Effector CD4-positive, alpha-beta T cell (primary cell): ENCODE measurements at places on chromosomes 3 and 15.

GRCh38 chr3:184907681-184908649 is 96.0 kb downstream of the VPS8 start:
- no peak for DNase-seq

DNA sequence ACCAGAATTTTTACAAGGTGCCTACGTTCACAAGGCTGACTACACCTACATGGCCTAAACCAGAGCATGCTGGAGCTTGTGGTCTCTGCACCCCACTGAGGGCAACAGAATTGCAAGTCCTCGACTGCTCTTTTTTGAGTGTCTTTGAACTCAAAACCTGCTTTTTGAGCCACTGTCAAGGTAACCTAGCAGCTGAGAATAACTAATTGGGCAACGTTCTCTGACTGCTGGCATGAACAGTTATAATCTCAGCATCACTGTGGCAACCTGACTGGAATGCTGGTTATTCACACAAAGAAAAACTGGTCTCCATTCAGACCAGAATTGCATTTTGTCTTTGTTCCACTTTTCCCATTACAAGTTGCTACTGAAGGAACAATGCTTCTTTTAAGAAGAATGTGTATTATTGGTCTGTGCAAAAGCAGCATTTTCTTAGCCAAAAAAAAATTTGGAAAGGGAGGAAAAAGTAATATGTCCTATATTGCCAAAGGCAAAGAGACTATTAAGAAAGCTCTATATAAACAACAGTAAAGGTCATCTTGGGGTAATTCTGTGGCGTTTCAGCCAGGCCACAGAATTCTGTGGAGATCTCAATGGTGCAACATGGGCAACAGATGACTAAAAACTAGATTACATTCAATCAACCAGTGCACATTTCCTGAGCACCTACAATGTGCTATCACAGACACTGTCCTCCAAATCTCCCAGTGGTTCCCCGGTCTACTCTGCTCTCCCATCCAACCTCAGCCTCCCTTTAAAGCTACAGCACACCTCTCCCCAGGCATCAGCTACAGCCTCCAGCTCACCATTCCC is 76.8 kb downstream of the TNIK start:
- no peak for DNase-seq

DNA sequence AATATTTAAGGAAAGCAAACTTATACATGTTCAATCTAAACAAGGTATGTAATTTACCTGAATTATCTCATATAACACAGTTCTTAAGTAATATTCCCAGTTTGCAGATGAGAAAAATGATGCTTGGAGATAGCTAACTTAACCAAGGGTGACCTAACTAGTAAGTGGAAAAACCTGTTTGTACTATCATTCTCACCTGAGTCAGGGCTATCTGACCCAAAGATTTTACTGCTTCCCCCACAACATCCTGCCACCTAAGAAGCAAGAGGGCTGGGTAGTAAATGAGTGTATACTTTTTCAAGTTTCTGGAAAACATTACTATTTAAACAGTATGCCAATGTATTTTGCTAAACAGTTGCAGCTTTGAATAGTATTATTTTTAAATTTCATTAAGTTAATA is 10.6 kb downstream of the TP63 start:
- no peak for DNase-seq

GRCh38 chr3:185145511-185145910 is 7.3 kb downstream of the C3orf70 start:
- no peak for DNase-seq

- DNase-seq = no peak
Observed at GRCh38 chr15:85494048-85494777, 113.8 kb downstream of the AKAP13 start.

DNA sequence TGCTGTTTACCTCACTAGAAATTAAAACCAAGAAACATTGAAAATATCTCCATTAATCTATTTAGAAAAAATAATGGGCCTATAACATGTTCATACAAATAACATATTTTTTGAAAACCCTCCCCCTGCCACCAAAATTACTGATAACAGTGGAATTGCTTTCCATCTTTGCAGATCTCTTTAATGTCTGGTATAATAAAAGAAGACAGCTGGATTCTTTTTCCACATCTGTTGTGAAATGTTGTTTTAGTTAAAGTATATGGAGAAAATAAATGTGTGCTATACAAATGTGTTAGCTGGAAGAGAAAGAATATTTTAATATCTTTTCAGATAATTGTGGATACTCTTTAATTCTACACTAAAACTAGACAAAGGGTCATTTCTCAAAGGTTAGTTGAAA is 251.0 kb upstream of the GOLGA6L4 start:
- DNase-seq = no peak

GRCh38 chr3:138949445-138950005 is 2.5 kb downstream of the FOXL2NB start:
- no peak for DNase-seq

DNA sequence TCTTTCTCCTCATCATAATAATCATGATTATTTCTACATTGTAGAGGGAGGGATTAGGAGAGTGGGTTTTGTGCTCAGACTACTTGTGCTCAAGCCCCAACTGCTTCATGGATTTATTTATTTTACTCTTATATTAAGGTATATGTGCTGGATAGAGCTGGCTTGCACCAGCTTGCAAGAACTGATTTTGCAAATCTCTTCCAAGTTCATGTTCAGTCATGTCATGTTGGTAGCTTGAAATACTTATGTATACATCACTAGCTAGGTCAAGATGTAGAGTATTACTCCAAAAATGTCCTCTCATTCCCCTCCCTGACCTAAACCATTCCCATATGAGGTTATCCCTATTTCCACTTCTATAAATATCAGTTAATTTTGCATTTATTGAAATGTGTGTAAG is 293.9 kb upstream of the RBMS3 start:
- DNase-seq = no peak

- no peak for DNase-seq
Observed at GRCh38 chr15:87326269-87326668, 930.3 kb downstream of the NTRK3 start.

- no peak for DNase-seq
Observed at GRCh38 chr3:183816681-183817510, 8.5 kb downstream of the MAP6D1 start.
